ENCODE measurements at places on chromosomes 1 and 21. TPM values are rescaled to one million over a fixed set of nuclear protein-coding genes. Genes with fewer than 3 reads are reported as not detected.

The PTAFR gene
- 0.21 TPM for total RNA-seq

The OR2T27 gene
- total RNA-seq: not detected

GRCh38 chr1:115907092-115907491, 66.2 kb upstream of the NHLH2 start:
- no peak overlapping the region for H3K27ac ChIP-seq
- no peaks in the 10 kb centered on the region for H3K4me1 ChIP-seq
- H3K4me3 ChIP-seq: no peak overlapping the region
- H3K36me3 ChIP-seq: no peaks in the 10 kb centered on the region

DNA sequence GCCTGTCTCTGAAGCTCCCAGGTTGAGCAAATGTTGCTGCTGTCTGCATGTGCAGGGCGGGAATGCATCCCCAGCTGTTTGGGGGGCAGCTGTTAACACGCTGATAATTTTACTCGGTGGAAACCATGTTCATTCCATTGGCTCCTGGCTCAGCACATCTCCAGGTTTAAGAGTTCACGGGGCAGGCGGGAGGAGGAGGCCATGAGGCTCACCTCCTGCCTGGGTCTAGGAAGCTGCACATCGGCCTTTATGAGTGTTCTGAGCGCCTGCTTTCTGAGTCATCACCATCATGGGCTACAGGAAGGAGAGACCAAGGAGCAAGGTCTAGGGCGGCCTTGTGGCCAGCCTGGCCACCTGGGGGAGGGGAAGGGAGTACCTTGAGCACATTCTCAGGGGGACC, 29.7 kb downstream of the AJAP1 start:
- H3K27ac ChIP-seq: no peak overlapping the region
- no peaks in the 10 kb centered on the region for H3K4me1 ChIP-seq
- H3K4me3 ChIP-seq: no peak overlapping the region

DNA sequence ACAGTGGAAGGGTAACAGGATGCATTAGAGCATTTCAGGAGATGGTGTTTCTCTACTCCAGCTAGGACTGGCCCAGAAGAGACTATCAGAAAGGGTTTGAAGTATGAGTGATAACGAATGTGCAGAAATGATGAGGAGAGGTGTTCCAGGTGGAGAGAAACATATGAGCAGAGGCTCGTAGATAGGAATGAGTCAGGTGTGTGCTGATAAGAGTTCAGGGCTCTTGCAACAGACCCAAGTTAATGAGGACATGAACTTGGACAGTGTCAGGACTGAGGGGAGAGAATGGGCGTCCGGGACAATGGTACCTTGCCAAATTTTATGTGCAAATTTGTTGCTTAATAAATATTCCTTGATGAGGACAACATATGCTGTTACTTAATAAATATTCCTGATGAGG, 183.9 kb upstream of the NFIA start:
- H3K4me1 ChIP-seq: peaks cover 7% of the 10 kb centered on the region
- H3K4me3 ChIP-seq: no peak overlapping the region
- no peaks in the 10 kb centered on the region for H3K36me3 ChIP-seq
- no peak overlapping the region for H3K27ac ChIP-seq
- peaks cover 20% of the 10 kb centered on the region for H3K27me3 ChIP-seq
- DNase-seq: no peak
